Activated CD4-positive, alpha-beta T cell treated with anti-CD3 and anti-CD28 coated beads, Interleukin-10, Interleukin-2, amounts not matched to agents 100 ng/mL and 50 ng/mL, durations not matched to agents 16 hours and 8 hours (primary cell): ENCODE measurements at places on chromosomes 3 and 15.

DNA sequence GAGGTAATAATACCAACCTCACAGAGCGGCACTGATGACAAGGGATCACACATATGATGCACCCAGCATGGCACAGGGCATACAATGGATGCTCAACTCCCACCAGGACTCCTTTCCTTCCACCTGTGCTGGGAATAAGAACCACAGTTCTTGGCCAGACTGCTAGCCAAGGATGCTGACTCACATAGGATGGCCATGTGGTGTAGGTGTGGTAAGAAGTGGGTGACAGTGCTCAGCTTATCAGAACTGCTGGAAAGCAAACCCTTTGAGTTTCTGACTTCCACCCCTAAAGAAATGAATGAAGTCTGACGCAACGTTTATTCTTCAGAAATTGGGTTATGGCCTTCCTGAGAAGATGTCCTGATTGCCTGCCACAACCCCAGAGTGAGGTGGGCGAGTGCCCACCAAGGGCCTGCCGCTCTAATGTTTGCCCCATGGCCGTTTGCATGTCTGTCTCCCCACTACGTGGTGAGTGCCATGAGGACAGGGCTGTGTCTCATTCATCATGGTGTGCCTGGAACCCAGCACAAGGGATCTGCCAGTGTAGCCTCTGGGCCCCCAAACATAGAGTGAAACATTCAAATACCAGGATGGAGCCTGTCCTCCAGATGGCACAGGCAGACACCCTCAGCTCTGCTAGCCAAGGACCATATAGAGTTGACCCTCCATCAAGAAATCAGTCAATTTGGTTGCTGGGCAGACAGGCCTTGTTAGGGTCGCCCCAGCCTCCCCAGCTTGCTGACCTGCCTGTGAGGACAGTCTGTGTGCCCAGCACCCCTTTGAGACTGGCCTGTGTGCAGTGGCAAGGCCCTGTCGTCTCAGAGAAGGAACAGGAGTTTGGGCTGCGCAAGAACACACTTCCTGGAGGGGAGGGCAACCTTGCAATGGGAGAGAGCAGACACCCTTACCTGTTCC is 57.6 kb upstream of the SLCO2A1 start:
- no peak for DNase-seq

- no peak for DNase-seq
Measured at GRCh38 chr15:93170329-93170728, 81.3 kb upstream of the RGMA start.

GRCh38 chr3:167481164-167481563 is 7.3 kb upstream of the SERPINI2 start:
- DNase-seq, result no peak

DNA sequence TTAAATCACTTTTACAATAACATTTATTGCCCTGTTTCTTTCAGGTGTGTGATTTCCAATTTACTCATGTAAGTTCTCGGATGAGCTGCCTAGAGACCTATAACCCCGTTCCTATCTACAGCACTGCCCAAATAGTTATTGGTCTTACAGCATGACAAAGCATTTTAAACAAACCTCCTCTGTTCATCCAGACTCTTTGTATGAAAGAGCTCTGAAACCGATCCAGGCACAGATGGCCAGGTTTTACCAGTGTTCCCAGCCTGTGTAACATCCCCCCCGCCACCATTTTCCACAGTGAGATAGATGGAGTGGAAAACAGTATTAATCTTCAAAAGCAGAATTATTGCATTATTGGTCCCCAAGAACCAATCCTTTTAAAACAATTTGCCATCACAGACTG is 59.0 kb upstream of the SPTSSB start:
- no peak for DNase-seq

GRCh38 chr3:62044874-62045411 is 328.4 kb downstream of the FEZF2 start:
- DNase-seq, result no peak

- no peak for DNase-seq
Measured at GRCh38 chr3:57164217-57164656, 916 bp downstream of the IL17RD start.

- no peak for DNase-seq
Measured at GRCh38 chr3:64410226-64410625, 185.0 kb upstream of the PRICKLE2 start.

- peak; percentile 52 for DNase-seq
Measured at GRCh38 chr15:75037685-75038084, 14.3 kb downstream of the PPCDC start.

DNA sequence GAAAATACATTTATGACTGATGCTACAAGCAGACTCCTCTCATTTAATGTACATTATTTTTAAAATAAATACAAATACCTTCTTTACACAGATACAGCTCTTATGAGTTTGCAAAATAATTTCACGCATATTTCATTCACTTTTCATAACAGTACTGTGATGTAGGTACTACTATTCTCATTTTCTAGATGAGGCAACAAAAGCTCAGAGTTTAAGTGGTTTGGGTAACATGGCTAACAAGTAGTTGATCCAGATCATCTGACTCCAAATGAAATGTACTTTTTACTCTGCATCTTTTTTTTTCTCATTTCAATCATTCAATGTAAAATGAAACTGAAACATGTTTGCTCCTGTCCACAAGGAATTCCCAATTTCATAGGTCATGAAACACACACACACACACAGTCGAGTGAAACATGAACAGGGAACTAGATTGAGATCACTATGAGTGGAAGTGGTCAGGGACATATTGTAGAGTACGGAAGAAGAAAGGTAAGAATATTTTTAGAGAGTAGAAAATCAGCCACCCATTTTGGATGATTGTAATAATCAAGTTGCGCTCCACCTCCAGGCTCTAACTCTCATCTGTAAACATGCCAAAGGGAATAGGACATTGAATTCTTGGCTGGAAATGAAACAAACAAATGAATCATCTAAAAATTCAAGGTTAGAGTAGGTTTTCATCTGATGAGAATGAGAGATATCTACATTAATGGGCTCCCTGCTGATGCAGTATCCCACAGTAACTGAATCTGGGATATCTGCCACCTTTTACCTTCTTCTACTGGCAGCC is 92.4 kb downstream of the CLDN1 start:
- DNase-seq, result no peak

DNA sequence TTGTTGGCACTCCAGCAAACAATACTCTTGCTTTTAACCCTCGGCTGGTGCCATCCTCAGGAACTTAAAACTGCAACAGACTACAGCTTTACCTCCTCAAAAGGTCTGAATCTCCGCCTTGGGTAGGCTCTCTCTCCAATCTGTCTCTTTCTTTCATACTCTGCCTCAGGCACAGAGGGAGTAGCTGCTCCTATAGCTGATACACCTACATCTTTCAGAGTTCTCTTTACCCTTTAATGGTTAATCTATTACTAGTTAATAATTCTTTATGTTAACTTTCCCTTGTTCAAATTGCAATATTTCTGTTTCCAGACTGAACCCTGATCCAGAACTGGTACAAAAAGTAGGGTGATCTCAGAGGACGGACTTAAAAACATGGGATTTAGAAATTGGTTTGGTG is 66.2 kb downstream of the MAP4 start:
- DNase-seq, result no peak

DNA sequence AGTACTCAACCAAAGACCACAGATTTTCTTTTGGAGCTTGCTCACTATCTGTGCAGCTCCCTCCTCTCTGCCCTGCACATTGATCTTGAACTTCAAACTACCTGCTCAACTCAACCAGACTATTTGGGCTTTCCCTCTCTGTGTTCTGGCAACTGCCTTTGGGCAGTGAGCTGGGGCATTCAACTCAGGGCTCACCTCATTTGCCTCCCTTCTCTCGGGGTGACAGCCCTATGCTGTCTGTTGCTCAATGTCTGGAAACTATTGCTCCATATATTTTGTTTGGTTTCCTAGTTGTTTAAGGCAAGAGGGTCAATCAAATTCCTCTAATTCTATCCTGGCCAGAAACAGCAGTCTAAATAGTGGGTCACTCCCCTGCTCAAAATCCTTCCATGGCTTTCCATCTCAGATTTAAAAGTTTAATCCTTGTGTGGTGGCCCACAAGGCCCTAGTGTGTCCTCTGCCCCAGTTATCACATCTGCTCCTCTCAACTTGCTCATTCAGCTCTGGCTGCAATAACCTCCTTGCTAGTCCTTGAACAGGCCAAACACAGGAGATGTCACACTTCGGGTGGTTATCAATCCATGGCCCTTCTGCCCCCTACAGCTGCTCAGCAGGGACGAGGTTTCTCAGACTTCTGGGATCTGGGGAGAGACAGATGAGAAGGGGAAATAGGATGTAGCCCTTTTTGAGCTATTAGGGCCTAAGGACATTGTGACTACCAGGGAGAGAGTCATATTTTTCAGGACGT is 67.8 kb downstream of the SNRK start:
- no peak for DNase-seq

GRCh38 chr3:101159478-101159877 is 160.9 kb downstream of the IMPG2 start:
- DNase-seq, result no peak

GRCh38 chr15:31517711-31518110 is 191.1 kb downstream of the KLF13 start:
- DNase-seq, result no peak

DNA sequence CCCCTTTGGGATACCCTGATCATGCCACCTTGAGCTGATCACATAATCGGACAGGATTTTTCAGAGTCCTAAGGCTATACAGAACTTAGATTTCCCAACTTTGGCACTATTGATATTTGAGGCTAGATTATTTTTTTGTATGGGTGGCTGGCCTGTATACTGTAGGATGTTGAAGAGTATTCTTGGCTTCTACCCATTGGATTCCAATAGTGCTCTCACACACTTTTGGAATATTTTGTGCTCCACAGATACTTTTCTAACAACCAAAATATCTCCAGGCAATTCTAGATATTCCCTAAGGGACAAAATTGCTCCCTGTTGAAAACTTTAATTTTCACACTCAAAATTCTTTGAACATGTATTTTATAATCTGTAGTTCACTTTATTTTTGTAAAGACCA is 125.1 kb downstream of the ABI3BP start:
- no peak for DNase-seq

DNA sequence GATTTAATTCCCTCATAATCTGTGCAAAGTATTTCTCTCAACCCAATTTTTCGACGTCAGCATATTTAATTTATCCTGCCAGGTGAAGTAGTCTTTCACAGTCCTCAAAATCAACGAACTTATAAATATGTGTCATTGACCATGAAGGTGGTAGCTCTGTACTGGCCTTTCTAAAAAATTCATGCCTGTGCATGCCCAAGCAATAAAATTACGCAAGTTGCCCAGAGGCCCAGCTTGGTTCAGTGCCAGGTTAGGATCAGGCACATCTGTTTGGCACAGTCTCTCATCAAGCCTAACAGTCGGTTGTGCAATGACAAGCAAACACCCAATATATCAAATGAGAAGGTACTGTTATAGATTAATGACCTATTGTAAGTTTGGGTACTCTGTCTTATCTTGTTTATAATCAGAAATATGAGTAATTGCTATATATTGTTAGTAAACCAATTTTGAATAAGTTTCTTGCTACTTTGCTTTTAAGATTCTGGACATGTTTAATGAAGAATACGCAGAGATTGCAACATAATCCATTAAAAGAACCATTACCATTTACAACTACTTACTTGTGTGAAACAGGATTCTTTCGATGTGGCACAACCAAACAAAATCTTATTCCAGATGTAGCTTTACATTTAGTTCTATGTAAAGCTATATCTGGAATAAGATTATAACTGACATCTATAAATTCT is 159.0 kb upstream of the IL12A start:
- DNase-seq, result no peak

- DNase-seq, result peak; percentile 87
Measured at GRCh38 chr15:67085818-67086636, 20.6 kb downstream of the SMAD3 start.

GRCh38 chr15:89131731-89132130 is 43.5 kb downstream of the ABHD2 start:
- DNase-seq, result no peak

DNA sequence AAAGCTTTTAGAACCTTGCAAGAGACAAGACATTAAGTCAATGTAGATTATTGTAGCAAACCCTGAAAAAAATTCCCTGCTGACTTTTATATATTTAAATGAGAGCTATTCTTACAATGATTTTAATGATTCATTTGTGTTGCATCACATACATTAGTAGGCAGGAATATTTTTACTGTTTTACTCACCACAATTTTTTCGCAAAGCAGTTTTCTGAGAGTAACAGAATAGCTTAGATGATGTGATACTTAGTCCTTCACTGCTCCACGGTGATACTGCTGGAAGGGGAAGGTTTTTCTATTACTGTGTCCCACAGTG is 43.9 kb upstream of the CLRN1 start:
- no peak for DNase-seq

- DNase-seq, result no peak
Measured at GRCh38 chr15:66772604-66773128, 70.6 kb downstream of the SMAD6 start.

DNA sequence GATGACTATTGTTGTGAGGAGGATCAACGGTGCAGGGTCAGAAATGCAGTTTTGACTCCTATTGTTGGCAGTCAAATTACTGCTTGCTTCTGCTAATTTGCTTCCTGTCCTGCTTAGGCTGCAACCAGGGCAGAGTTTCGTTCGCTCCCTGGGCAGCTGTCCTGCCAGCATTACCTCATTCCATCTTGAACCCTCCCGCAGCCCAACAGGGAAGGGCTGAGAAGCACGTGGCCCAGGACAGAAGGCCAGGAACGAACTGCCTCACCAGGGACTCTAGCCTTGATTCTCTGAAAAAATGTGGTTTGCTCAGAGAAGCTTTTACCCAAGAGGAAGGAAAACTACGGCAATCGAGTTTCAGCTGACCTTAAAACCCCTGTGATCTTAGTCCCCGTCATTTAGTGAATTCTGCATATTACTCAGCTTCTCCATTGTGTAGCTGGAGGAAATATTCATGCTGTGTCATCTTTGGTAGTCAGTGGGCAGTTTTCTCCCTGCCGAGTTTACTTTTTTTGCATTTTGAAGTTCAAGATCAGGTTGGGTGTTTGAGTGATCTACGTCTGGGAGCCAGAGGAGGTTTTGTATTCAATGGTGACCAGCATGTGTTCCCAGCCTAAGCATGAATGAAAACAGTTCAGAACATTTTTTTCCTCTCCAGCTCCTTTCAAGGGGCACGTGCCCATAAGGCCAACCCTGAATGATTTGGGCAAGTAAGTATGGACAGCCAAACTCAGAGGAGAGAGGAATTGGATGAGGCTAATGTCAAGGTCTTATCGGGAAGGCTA is 23.0 kb downstream of the TLNRD1 start:
- DNase-seq, result peak; percentile 93

- DNase-seq, result no peak
Measured at GRCh38 chr15:73318463-73319351, 50.1 kb downstream of the HCN4 start.

DNA sequence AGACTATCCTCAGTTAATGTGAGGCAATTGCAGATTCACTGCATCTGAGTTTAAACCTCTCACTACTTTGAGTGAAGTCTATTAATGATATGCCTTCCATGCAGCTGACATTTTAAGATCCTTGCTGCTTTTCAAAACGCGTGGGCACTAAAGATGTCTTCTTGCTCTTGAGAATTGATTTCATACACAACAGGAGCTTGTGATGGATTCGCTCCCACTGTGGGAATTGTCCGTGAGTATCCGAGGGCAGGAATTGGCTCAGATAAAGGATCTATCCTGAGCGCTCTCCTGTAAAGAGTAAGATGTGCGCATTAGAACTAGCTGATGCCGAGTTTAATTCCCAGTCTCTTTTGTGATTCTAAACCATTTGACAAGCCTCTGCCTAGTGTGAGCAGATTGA is 167.9 kb downstream of the ROBO2 start:
- DNase-seq, result no peak
